NCI-H146 (cell line): ENCODE measurements at places on chromosomes 3 and 15.

GRCh38 chr3:5768281-5768945 is 580.9 kb downstream of the EDEM1 start:
- DNase-seq, result no peak

GRCh38 chr3:197322149-197322548 is 23.7 kb upstream of the DLG1 start:
- no peak for DNase-seq

DNA sequence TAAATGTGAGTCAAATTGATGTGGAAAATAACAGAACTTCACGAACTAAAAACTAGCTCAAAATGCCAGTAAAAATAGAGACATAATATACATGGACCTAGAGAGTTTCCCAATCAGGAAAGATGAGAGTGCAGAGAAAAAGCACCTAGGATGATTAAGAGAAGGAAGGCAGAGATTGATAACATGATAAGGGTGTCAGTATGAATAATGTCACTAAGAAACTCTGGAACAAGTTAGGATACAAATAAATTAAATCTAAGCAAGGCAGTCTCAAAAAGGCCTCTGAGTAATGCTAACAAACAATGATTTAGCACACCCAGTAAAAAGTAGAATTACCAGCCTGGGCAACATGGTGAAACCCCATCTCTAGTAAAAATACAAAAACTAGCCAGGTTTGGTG is 304.7 kb upstream of the DPPA4 start:
- DNase-seq, result no peak

DNA sequence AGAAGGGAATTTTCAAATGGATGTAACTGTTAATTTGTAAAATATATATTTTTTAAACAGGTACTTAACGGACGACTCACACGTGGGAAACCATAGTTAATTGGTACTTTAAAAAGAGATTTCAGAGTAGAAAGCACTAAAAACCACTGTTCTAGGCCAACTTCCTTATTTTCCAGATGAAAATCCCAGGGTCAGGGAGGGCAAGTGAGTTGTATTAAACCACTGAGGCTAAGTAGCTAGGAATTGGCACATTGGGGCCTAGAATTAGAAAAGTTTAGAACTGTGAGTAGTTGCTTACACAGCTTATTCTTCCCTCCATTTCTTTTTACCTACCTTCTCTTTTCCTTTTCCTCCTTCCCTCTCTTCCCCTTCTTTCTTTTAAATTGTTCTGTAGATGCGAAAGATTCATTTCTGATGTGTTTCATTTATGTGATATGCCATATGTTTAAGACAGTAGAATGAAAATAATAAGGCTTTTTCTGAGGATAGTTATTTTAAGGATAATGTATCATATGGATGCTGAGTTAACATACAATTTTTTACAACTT is 4.1 kb upstream of the UTS2B start:
- no peak for DNase-seq

DNA sequence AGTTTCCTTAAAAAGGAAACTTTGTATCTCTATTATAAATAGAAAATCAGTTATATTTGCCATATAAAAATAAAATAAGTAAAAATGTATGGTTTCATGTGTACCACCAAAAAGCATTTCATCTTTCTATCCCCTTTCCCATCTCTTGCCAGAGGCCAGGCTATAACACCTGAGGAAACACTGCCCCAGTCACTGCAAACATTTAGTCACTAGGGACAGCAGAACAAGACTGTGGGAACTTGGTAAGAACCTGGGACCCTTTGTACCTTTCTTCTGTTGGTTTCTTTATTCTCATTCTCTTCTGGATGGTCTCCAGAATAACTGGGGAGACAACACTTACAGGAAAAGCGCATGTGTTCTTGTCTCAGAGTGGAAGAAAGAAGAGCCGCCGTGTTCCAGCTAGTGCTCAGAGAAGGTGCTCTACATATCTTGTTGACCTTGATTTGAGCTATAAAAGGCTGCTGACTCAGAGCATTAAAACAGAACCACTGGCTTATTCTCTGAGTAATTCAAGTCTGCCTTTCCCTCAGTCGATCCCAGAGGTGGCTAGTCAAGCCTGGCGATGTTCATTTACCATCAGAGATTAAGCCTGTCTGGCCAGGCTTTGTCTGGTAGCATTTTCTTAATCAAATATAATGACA is 361.6 kb downstream of the RBMS3 start:
- DNase-seq, result no peak

- DNase-seq, result no peak
Measured at GRCh38 chr15:67504796-67505195, 16.1 kb upstream of the C15orf61 start.
